ENCODE measurements at places on chromosomes 5 and 9. TPM values are rescaled to one million over a fixed set of nuclear protein-coding genes. Genes with fewer than 3 reads are reported as not detected.

The FAM78A gene
- polyA plus RNA-seq, result 12.7 TPM

The C9orf153 gene
- not detected for polyA plus RNA-seq

The GABRA6 gene
- not detected for polyA plus RNA-seq

The CDKN2B gene
- polyA plus RNA-seq, result 0.17 TPM

The RLN2 gene
- polyA plus RNA-seq, result 7.7 TPM
